ENCODE measurements at places on chromosomes 3 and 15.

DNA sequence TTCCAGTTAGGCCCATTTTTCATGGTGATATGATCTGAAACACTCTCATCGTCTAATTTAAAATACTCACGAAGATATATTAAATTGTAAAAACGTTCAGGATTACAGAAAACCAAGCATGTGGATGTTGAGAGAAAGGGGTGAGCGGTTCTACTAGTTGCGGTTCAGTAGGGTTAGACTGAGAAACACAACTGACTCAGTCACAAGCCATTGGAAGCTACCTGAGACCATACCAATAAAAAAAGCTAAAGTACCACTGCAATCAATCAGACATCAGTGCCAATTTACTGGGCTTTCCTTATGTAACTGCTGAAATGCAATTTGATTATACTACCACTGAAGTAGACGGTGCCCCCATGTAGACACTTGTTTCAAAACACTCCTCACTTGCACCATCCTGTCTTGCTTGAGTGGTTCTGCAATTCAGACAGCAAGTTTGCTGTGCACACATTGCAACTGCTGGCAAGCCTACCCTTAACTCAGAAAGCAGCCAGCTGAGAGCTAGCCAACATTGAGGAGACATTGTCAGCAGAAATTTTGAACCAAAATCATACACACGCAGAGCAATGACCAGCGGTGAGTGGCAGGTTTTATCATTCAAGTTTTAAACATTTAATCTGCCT is 368.7 kb upstream of the ARHGEF26 start:
- DNase-seq = no peak

DNA sequence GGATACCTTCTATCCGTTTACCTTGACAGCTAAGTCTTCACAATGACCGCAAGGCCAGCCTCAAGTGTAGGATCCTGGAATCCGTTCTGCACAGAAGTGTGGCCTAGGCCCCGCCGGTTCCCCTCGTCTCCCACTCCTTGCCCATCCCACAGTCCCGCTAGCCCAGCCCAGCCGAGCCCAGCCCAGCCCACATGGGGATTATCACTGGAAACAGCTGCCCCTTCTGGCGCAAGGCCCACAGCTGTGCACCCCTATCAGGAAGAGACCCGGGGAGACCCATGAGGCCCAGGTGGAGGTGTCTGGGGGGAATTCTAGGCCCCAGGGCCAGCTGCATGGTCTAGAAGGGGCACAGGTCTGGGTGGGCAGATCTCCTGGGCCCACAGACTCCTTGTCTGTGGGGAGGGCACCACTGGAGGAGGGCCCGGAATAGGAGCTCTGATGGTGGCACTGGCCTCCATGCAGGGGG is 27.9 kb upstream of the KLF13 start:
- no peak for DNase-seq

DNA sequence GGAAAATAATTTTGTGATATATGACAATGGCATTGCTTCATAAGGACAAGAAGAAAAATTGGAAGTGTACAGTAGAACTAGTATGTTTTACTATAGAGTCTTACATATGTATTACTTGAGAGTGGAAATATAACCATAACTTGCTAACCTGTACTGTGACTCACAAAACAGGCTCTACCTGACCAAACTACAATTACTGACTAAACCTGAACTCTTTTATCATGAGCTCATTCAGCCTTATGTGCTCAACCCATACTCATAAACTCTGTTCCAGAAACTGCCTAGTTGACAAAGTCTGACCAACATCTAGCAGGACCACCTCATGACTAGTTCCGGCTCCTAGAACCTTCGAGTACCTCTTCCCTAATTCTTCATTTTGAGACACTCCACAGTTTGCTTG is 6.3 kb downstream of the CDIN1 start:
- DNase-seq = no peak

DNA sequence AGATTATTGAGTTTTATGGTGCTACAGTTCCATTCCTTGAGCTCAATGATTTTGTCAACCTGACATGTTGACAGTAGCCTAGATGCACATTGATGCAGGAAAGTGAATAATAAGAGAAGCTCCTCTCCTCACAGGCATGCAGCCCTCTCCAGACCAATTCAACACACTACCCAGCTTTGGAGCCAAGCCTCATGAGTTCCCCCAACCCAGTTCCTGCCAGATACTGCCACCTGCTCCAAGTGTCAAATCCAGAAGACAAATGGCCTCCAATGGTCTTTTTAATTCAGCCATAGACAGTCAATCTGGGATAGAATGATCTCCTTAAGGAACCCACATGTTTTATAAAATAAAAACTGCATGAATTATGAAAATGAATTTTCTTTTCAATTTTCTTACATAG is 83.7 kb upstream of the ARHGEF3 start:
- DNase-seq = no peak

Data from Right ventricle myocardium superior (tissue), 1 donor.